ENCODE measurements at places on chromosomes 5 and 9. TPM values are rescaled to one million over a fixed set of nuclear protein-coding genes. Genes with fewer than 3 reads are reported as not detected.

SLC4A9 gene
- 0.04 TPM for total RNA-seq

DNA sequence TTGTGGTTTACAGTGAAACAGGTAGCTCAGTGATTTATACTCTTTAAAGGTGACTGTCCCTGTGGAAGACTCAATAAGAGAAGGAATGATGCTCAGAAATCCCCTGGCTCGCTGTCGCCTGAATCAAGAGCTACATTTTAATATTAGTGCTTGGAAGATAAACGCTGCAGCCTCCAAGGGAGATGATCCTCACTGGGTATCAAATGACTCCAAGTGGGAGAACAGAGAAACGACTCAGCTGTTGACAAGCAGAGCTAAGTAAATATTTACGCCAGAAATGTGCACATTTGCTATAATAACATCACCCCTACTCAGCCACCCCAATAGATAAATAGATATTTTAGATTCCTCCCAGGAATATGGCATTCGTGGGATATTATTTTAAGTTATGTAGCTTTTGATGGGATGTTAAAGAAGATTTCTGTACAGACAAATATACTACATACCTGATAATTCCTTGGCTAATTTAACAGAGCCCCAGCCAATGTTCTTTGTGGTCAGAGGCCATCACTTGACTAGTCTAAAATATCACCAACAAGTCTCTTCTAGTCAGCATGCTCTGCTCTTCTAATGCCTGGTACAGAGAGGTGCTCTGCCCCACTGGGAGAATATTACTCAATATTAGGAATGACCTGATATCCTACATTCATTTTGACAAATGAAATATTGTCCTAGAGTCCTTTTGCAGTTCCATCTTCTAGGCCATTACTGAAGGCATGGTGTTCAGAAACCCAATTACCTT, 18.3 kb upstream of the CCDC192 start:
- no peaks in the 10 kb centered on the region for H3K4me1 ChIP-seq
- H3K4me3 ChIP-seq, result no peak overlapping the region
- H3K27me3 ChIP-seq, result no peaks in the 10 kb centered on the region
- H3K27ac ChIP-seq, result no peak overlapping the region

DNA sequence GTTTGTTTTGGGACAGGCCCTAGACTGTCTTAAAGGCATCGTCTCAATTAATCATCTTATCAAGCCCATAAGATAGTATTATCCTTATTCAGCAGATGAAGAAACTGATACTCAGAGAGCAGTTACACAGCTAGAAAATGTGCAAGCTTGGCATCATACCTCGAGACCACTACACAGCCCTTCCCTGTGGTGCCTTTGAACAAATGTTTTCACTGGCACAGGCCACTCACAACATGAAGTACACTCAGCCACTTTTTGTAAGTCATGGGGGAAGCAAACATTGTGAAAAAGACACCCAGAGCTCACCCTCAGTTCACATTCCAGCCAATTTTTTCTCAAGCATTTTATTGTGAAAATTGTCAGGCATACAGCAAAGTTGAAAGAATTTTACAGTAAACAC, 122.5 kb downstream of the WDR41 start:
- H3K27ac ChIP-seq, result no peak overlapping the region
- no peak for DNase-seq
- H3K36me3 ChIP-seq, result no peaks in the 10 kb centered on the region
- no peaks in the 10 kb centered on the region for H3K27me3 ChIP-seq
- no peaks in the 10 kb centered on the region for H3K4me1 ChIP-seq

DNA sequence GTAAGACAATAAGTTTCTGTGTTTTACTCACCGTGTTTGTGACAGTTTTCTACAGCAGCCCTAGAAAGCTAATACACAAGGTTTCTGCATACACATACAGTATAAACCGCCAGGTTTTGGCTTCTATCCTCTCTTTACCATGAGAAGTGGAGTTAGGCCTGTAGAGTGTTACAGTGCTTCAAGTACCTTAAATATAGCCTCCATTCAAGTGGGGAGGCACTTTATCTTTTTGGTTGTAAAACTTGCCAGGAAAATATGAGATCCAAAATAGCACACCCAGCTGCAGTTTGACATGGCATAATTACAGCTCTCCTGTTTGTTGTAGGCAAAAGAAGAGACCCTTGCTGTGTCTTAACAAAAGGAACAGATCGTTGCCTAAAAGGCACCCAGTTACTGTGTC, 90.3 kb upstream of the PTPN3 start:
- H3K36me3 ChIP-seq, result no peaks in the 10 kb centered on the region
- no peak overlapping the region for H3K4me3 ChIP-seq
- no peaks in the 10 kb centered on the region for H3K27me3 ChIP-seq
- H3K27ac ChIP-seq, result no peak overlapping the region

ROPN1L gene
- not detected for total RNA-seq

Measured in esophagus squamous epithelium (tissue), 5 donors.